ENCODE measurements at places on chromosomes 13 and 19.

DNA sequence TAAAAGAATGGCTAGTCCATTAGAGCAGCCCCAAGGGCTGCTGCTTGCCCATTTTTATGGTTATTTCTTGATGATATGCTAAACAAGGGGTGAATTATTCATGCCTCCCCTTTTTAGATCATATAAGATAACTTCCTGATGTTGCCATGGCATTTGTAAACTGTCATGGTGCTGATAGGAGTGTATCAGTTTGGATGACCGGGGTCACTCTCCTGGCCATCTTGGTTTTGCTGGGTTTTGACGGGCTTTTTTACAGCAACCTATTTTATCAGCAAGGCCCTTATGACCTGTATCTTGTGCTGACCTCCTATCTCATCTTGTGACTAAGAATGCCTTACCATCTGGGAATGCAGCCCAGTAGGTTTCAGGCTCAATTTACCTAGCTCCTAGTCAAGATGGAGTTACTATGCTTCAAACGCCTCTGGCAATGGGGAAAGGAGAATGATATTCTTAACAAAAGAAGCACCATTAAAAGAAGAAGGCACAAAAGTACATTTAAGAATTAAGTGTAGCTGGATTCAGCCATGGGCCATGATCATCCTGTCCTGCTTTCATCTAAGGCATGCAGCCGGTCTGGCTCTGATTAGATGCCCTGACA is 1156.0 kb downstream of the PCDH9 start:
- no peak for DNase-seq

DNA sequence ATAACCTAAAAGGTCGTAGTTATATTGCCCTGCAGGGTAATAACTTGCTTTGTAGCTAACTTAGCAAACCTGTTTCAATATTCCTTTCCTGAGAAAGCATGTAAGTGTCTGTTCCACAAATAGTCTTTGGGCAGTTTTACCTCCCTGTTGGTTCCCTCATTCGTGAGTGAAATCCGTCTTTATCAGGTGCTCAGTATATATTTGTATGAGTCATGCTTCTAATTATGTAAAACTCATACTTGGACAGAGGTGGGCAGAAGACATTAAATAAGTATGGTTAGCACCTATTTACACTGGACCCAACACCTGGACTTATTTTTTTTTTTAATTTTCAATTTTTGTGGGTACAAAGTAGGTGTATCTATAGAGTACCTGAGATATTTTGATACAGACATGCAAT is 44.9 kb upstream of the MEDAG start:
- DNase-seq: no peak

GRCh38 chr13:23321535-23322241 is 111.8 kb downstream of the SACS start:
- no peak for DNase-seq

DNA sequence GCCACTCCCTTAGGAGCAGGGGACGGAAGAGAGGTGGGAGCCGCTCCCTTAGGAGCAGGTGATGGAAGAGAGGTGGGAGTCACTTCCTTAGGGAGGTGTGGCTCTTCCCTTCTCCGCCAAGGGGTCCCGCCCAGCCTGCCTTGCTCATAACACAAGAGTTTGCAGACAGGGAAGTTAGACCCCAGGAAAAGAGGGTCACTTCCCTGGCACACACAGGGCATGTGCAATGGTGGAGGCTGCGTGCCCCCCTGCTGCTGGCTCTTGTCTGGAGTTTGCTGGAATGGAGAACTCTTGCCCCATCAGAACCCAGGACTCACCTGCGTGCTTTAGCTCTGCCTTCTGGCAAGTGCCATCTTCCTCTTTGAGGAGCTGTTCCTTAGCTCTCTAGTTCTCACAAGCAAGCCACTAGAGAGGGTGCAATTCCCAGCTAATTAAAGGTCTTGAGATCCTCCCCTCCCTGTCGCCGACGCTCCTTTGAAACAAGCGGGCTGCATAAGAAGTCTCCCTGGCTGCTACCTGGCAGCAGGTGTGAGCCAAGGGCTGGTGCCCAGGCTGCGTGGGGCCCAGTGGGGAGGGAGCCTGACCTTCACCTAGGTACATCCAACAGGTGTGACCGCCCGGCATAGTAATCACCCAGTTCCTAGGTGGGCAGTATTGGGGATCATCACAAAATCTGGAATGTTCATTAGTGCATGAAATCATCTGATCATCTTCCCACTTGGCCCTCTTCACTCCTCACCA is 281.6 kb downstream of the ZNF536 start:
- DNase-seq: no peak

DNA sequence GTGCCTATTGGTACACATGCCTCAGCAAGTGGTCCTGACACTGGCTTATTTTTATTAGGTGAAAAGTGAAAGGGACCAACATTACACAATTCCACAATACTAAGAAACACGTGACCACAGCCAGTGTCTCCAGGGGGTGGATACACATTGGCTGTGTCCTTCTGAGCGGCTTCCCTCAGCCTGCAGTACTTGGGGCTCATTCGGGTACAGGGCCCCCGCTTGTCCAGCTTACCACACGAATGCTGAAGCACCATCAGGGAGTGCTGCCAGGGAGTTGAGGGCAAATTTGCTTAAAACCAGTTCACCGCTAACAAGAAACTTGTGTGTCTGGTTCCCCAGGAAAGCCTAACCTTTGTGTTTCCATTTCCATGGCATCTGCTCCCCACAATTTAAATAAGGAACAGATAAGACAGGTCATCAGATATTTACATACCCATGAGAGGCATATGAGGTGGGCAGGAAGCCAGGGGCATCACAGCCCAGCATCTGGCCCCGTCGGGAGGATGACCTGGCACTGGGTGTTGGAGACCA is 23.3 kb downstream of the PBX4 start:
- DNase-seq: no peak

DNA sequence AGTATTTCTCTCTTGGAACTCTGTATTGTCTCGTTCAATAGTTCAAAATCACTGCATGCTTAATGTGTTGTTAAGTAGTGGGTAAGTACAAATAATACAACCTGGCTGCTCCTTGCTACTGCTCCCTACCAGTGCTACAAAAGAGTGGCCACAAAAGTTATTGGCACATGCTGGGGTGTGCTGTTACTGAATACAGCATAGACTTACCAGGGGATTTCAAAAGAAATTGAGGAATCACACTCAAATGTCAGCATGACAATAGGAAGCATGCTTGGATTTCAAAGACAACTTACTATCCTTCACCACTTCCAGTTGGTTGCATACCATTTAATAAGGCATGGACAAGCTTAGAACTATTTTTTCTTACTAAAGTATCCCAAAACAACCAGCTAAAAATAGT is 1041.3 kb upstream of the SPRY2 start:
- no peak for DNase-seq

DNA sequence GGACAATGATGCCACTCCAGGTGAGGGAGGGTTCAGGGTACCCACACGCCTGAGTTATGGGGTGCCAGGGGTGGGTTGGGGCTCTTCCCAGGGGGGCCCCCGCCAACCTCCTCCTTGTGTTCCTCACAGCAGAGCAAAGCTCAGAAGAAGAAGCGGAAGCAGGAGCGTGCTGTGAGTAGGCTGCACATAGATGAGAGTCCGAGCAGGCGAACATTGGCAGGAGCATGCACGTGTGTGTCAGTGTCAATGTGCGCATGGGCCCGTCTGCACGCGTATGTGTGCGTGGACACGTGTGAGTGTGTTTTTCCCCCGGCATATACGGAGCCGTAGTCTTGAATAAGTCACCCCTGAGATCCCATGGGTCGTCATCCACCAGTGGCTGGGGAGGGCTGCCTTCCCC is 12.4 kb upstream of the USE1 start:
- no peak for DNase-seq

DNA sequence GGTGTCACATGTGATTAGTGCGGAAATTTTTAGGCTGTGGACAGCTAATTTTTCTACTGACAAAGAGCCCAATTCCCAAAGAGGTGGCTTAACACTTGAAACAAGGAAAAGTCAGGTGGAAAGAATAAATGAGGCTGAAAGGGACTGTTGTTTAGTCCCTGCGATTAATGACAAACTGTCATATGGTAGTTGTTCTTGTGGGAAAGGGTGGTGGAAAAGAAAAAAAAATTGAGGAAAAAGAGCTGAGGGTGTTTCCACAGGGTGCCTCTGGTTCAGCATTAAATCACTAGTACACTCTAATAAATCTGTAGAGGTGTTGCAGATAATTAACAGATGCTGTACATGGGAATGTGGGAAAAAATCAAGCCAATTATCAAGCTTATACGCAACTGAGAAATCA is 300.7 kb downstream of the DNAJC15 start:
- DNase-seq: no peak

GRCh38 chr19:7914598-7915045 is at the start of gene TGFBR3L:
Gene TGFBR3L, plus strand, starts transcription at chr19:7914830.
- DNase-seq: no peak

GRCh38 chr13:29801737-29802305 is 48.6 kb downstream of the UBL3 start:
- no peak for DNase-seq

GRCh38 chr13:52002361-52002760 is 8.9 kb downstream of the ATP7B start:
- no peak for DNase-seq

DNA sequence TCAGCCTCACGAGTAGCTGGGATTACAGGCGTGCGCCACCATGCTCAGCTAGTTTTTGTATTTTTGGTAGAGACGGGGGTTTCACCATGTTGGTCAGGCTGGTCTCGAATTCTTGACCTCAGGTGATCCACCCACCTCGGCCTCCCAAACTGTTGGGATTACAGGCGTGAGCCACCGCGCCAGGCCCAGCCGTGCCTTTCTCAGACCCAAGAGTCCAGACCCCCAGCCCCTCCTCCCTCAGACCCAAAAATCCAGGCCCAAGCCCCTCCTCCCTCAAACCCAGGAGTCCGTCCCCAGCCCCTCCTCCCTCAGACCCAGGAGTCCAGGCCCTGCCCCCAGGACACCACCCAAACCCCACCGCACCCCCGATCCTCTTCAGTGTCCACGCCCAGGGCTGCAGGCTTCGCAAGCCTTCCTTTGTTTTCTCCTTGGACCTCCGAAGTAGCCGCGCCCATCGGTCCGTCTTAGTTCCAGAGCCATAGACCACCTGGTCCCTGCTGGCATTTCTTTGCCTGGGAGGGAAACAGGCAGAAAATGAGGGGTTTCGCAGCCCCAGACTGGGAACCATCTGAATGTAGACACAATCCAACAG is 3.7 kb downstream of the TMC4 start:
- DNase-seq: no peak

GRCh38 chr13:57763689-57764088 is 132.1 kb downstream of the PCDH17 start:
- no peak for DNase-seq

- no peak for DNase-seq
Observed at GRCh38 chr13:48819376-48819775, 156.3 kb upstream of the FNDC3A start.

- DNase-seq: no peak
Observed at GRCh38 chr13:51153527-51153926, 42.5 kb upstream of the C13orf42 start.

DNA sequence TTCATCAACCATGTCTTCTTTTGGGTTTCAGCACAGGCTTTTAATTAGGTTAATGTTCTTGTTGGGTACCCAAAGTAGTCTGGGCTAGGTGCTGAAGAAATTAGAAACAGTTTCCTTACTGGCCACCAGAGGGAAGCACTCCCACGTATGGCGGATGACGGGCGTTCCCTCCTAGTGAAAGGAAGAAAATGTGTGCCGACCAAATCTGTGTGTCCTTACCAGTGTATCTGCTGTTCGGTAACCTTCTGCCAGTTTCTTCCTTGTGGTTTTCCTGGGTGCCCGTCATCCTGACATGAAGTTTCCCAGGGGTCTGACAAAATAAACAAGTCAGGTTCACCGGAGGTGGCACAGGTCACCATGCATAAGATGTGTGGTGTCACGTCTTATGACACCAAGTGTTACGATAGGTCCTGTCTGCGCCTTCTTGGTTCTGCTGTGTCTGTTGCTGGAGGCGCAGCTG is 6.0 kb upstream of the WDR88 start:
- peak; percentile 77 for DNase-seq

DNA sequence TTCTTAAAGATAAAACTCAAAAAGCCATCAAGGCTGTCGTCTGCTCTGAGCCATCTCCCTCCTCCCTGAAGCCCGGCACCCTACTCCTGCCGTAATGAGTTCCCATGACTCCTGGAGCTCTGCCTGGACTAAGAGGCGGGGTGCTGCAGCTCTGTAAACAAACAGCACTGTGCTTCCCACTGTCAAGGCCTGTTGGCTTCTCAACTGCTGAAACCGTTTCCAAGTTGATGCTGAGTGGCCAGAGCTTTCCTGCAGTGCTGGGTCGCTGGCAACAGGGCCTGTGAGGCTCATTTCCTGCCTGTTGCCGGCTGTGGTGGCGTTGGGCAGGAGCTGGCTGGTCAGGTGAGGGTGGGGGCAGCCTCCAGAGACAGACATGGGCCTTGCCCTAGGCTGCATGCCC is 26.7 kb upstream of the ISYNA1 start:
- DNase-seq: no peak

GRCh38 chr13:43804461-43805070 is 17.8 kb upstream of the ENOX1 start:
- DNase-seq: no peak

DNA sequence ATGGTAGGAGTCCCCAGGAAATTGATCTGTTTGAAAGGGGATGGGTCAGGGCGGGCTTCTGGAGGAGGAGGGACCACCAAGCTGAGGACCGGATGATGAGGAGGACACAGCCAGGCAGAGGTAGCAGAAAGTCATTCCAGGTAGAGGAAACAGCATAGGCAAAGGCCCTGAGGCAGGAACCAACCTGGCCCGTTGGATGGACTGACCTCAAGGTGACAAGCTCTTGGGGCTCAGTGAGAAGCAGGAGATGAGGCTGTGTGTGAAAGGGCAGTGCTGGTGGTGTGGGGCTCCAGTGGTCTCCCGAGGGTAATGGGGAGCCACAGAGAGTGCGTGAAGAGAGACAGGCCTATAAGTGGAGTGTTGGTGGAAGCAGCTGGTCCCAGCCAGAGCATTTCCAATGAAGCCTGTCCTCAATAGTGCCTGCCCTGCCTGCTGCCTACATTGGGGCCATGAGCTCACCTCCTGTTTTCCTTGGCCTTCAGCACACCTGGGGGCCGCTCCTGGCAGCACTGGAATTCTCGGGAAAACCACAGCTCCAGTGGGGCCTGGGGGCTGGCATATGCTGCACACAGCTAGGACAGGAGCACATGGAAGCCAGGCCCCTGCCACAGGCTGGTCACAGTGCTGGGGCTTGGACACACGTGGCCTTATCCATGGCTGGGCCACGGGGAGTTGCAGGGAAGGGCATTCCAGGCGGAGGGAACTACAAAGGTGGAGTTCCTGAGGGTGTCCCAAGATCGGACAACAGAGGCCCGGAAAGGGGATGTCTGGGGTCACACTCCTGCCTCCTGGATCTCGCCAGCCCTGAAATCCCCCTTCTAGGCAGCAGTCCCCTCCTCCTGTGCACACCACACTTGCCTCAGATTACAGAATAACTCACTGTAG is 2.3 kb upstream of the COMP start:
- DNase-seq: no peak
